ENCODE measurements at places on chromosomes 7 and 10.
A peak's percentile ranks its signal among the peaks of the same experiment; 100 is the strongest.

GRCh38 chr10:11329062-11329673 lies 282.3 kb downstream of the USP6NL start:
- no peak for DNase-seq

DNA sequence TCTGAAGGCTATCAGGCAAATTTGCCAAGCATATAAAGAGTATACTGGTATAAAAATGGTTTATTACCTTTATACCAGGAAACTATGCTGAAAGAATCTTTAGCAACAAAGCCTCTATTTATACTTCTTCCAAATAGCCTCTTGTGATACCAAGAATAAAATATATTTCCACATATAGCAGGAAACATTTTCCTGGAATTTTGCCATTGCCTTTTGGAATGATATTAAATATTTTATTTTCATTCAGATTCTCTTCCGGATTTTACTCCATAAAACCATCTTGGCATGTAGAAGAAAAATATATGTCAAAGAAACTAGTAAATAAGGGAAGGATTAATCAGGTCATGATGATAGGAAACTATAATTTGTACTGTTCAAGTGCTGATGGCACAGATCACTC lies 17.7 kb downstream of the SOSTDC1 start:
- DNase-seq = no peak

DNA sequence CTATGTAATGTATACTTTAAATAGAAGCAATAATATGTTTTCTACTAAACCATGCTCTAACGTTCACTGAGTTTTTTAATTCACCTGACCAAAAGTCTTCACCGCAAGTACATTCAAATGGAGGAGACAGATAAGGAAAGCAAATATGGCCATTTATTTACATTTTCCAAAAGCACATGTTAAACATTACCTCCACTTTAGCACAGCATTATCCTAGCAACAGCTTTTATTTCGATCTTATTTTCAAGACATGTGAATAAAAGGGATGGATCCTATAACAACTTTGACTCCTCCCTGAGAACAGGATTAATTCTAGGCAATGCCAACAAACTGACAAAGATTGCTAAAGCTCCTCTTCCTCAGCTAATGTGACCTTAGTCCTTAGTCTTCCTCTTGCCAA lies 11.5 kb upstream of the GRM8 start:
- no peak for DNase-seq

GRCh38 chr7:107995184-107996071 lies 7.5 kb downstream of the LAMB1 start:
- peak; percentile 47 for DNase-seq

DNA sequence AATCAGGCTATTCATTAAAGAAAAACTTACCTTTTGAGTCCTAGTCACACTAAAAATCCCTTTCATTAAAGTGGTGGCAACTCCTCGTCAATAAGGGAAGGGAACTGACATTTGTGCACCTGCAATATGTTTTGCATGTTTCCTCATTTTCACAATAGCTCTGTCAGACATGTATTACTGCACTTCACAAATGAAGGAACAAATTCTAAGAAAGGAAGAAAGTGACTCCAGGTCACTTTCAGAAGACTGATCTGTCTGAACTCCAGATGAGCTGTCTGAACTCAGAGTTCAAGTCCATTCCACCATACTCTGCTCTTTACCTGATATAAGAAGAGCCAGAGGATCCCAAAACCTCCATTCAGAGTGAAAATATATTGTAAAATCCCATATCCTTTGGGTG lies 50.3 kb upstream of the GSAP start:
- no peak for DNase-seq

DNA sequence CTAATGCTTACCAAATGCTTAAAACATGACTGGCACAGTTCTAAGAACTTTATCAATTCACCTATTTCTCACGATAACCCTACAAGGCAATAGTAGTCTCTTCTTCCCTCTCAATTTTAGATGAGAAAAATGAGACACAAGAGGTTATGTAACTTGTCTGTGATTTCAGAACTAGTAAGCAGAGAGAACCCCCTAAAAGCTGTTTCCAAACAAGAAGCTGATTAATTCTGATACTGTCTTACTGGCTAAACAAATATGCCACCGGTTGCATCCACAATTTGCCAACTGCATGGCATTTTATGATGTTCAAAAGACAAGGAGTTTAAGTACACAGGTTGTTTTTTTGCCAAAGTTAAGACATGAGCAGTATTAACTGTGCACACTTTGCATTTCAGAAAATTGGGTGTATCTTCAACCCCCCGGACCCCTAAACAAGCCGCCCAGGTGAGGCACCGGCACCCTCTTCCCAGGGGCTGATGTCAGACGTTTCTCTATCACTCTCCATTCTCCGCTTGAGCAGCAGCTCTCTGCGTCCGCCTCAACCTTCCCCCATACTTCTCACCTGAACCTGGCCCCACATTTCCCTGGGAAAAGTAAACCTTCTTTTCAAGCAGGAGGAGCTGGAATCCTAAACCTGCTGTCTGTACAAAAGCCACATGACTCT lies 21.7 kb downstream of the RSU1 start:
- no peak for DNase-seq

DNA sequence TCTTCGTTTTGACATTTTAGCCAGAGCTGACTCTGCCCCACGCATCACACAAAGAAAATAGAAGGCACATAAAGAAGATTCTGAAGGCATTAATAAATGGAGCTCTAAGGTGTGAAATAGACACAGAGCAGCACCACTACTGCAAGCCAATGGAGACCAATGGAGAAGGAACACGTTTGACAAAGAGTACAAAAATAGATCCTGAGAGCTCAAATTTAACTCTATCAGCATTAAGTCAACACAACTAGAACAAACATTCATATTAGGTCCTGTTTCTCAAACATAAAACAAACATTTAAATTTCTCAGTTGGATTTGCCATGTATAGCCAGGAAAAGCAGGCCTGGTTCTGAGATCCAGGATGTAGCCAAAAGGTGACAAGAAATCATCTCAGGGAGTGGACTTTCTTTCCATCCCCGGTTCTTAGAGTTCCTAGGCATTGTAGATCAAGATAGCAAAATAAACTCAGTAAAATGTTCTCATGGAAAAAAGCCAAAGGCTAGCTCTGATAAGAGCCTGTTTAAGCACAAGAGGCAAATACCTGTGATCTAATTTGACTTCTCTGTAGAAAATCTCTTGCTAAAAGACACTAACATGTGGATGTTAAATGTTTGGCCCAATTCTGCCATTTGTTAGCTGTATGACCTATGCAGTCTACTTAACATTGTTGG lies 174.2 kb upstream of the VIPR2 start:
- no peak for DNase-seq

GRCh38 chr7:7077945-7078344 lies 104.4 kb upstream of the C1GALT1 start:
- no peak for DNase-seq

DNA sequence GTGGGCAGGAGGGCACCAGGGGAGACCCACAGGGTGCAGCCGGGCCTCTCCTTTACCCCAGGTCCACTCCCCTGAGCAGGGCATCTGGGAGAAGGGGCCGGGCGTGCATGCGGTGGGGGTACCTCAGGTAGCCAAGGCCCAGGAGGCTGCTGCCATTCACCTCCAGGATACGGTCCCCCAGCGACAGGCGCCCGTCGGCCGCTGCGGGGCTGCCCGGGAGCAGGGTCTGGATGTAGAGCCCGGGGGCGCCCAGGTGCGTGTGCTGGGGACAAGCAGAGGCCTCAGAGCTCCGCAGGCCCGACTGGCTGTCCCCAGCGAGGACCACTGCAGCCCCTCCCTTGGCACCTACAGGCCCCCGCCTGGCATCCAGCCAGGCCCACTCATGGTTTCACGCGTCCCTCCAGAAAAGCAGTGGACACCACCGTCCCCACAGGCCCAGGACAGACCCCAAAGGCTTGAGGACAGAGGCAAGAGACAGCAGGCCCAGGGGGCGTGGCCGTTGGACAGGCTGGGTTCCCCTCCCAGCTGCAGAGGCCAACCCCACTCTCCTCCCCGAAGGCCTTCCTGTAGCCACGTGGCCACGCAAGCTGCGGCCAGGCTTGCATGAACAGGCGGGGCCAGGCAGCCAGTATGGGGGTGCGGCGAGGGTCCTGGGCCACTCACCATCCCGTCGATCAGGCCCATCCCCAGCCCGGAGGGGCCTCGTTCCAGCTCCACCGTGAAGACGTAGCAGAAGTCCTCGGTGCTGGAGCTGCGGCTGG lies 24.3 kb downstream of the AP5Z1 start:
- no peak for DNase-seq

DNA sequence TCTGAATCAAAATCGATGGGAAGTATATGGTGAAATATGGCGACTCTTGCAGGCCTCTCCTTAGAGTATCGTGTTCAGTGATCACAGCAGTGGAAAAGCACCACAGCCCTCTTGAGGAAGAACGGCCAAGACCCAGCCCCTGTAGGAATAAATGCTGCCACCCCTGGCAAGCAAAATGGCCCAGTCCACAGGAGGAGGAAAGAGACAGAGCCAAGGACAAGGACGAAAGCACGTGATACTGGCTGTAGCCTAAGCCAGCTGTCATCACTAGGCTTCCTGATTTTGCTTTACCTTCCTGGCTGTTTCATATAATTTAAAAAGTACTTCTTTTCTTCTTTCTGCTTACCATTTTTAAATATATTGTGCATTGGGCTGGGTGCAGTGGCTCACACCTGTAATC lies 395.0 kb upstream of the SHH start:
- no peak for DNase-seq

Measured in NCI-H748 treated with DMSO at 0.1 percent for 48 hours (cell line).